T1000 (cell line): ENCODE measurements at places on chromosomes 5 and 9.

GRCh38 chr9:88310310-88310980 is 77.8 kb upstream of the SPIN1 start:
- no peak for DNase-seq

- DNase-seq: no peak
These were observed 7.5 kb downstream of the ACSL6 start for GRCh38 chr5:132003982-132004381.

GRCh38 chr9:84589542-84589941 is 80.0 kb upstream of the NTRK2 start:
- no peak for DNase-seq

DNA sequence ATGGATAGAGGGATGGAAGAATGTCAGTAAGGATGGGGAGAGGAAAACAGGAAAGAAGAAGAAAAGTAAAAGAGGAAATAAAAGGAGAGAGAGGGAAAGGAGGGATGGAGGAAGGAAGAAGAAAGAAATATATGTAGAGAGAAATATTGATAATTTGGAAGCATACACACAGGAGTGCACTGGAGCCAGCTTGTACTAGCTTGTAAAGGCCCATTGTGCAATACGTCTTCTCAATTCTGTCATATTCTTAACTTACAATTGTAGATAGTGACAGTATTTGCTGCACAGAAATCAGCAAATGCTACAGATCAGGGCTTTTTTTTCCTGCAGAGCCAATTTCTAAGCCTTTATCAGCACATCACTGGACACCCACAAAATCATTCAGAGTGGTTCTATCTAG is 458.8 kb upstream of the WWC1 start:
- no peak for DNase-seq

DNA sequence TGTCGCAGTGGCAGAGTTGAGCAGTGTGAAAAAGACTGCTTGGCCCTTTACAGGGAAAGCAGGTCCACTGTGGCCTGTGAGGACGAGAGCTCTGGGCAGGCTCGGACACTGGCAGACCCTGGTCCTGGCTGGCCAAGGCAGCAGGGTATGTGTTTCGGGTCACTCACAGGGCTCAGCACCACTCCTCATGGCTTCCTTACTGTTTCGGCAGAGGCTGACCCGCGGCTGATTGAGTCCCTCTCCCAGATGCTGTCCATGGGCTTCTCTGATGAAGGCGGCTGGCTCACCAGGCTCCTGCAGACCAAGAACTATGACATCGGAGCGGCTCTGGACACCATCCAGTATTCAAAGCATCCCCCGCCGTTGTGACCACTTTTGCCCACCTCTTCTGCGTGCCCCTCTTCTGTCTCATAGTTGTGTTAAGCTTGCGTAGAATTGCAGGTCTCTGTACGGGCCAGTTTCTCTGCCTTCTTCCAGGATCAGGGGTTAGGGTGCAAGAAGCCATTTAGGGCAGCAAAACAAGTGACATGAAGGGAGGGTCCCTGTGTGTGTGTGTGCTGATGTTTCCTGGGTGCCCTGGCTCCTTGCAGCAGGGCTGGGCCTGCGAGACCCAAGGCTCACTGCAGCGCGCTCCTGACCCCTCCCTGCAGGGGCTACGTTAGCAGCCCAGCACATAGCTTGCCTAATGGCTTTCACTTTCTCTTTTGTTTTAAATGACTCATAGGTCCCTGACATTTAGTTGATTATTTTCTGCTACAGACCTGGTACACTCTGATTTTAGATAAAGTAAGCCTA is 15.7 kb downstream of the SQSTM1 start:
- no peak for DNase-seq

- DNase-seq: no peak
These were observed 564.8 kb downstream of the ACTL7B start for GRCh38 chr9:108290839-108291585.

- DNase-seq: no peak
These were observed 9.2 kb upstream of the IL7R start for GRCh38 chr5:35847491-35847890.

- no peak for DNase-seq
These were observed 1379.9 kb downstream of the EFNA5 start for GRCh38 chr5:106290841-106291240.

DNA sequence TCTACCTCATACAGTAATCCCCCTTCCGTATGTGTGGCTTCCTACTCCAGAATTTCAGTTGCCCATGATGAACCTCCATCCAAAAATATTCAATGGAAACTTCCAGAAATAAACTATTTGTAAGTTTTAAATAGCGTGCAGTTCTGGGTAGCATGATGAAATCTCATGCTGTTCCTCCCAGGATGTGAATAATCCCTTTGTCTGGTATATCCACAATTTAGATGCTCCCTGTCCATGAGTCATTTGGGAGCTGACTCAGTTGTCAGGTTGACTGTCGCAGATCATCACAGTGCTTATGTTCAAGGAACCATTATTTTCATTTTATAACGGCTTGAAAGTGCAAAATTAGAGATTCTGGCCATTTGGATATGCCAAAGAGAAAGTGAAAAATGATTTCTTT is 290.1 kb upstream of the CDH9 start:
- no peak for DNase-seq

DNA sequence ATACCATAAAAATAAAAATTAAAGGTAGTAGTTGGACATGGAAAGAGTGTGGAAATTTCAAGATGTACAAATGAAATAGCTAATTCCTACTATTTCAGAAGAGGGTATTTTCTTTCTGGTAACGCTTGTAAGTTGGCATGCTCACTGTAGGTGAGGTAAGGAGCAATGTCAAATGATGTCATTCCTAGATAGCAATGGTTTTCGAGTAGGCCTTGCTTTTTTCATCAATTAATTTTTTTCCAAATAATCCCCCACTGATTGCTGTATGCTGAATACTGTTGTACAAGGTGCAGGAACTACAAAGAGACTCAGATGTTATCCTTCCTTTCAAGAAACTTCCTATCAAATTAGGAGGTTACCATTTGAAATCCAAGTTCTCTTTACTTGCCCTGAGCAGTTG is 928 bp upstream of the SELENOP start:
- DNase-seq: no peak

GRCh38 chr5:73061593-73061992 is 58.8 kb upstream of the TMEM171 start:
- no peak for DNase-seq

GRCh38 chr5:16461782-16462181 is 3.8 kb downstream of the ZNF622 start:
- no peak for DNase-seq

GRCh38 chr9:95552814-95553546 is 36.2 kb upstream of the PTCH1 start:
- no peak for DNase-seq

DNA sequence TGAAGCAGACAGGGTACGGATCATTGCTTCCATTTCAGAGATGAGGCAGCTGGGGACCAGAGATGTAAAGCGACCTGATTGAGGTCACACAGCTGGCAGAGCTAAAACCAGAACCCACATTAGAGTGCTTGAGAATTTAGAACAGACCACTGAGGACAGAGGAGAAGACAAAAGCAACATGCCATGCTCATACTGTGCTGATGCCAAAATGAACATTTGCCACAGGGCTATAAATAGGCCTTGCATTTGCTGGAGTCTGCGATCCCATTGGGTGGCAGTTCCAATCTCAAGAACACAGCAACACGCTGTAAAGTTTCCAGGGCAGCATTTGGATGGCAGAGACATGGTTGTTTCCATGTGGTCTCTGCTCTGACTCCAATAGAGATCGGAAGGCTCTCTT is 222.4 kb upstream of the TBC1D2 start:
- no peak for DNase-seq

- DNase-seq: no peak
These were observed 653.6 kb downstream of the GABRG2 start for GRCh38 chr5:162721125-162721524.

- no peak for DNase-seq
These were observed 129.0 kb downstream of the SREK1 start for GRCh38 chr5:66273121-66273520.

GRCh38 chr9:5441043-5441442 is 3.3 kb upstream of the PLGRKT start:
- DNase-seq: no peak

DNA sequence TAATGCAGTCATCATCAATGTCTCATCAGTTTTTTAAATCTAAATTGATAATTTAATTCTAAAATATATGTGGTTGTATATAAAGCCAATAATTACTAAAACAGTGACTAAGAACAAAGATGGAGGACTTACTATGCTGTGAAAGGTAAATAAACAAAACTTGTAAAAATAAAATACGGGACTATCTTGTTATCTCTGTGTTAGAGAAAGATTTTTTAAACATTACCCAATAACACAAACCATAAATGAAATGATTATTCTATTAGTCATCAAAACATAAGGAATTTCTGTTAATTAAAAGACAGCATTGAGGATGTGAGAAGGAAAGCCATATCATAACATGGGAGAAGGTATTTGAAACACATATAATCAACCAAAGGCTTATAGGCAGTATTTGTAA is 226.2 kb upstream of the SMC2 start:
- DNase-seq: no peak

GRCh38 chr5:45609661-45610060 is 86.5 kb downstream of the HCN1 start:
- no peak for DNase-seq

- DNase-seq: peak; percentile 64
These were observed 94.6 kb downstream of the ZNF608 start for GRCh38 chr5:124651663-124652513.

GRCh38 chr5:39674209-39675082 is 249.7 kb upstream of the DAB2 start:
- no peak for DNase-seq

- DNase-seq: no peak
These were observed 58.1 kb upstream of the SHISAL2B start for GRCh38 chr5:64632251-64632650.

DNA sequence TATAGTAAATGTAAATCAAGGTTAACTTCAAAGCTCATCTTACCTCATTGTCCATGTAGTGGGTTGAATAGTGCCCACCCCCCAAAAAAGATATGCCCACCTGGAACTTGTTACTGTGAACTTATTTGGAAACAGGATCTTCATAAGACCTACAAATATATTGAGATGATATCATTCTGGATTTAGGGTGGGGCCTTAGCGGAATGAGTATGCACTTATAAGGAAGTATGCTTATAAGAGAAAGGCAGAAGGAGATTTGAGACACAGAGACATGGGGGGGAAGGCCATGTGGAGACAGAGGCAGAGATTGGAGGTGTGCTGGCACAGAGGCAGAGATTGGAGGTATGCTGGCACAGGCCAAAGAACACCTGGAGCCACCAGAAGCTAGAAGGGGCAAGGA is 2.6 kb upstream of the PRRC1 start:
- no peak for DNase-seq

- no peak for DNase-seq
These were observed 41.8 kb upstream of the GABBR2 start for GRCh38 chr9:98750364-98751060.

GRCh38 chr5:36841677-36842076 is 34.9 kb upstream of the NIPBL start:
- DNase-seq: no peak

GRCh38 chr5:9370256-9370655 is 175.6 kb downstream of the SEMA5A start:
- no peak for DNase-seq

GRCh38 chr5:50751064-50751657 is 84.7 kb downstream of the PARP8 start:
- no peak for DNase-seq

DNA sequence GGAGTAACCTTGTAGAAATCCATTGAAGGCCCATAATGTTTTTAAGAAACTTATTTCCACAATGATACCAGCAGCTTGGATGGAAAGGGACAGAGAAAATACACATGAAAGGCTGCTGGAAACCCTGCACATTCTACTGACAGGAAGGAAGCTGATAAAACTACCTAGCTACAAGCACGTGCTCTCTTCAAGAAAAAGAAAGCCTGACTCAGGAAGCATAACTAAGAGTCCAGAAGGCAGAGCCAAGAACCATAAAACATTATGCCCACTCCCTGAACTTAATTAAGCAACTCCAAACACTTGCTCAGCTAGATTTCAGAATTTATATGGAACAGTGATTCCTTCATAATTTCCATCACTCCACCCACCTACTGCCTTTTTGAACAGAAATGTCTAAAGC is 430.8 kb downstream of the SEMA5A start:
- no peak for DNase-seq

DNA sequence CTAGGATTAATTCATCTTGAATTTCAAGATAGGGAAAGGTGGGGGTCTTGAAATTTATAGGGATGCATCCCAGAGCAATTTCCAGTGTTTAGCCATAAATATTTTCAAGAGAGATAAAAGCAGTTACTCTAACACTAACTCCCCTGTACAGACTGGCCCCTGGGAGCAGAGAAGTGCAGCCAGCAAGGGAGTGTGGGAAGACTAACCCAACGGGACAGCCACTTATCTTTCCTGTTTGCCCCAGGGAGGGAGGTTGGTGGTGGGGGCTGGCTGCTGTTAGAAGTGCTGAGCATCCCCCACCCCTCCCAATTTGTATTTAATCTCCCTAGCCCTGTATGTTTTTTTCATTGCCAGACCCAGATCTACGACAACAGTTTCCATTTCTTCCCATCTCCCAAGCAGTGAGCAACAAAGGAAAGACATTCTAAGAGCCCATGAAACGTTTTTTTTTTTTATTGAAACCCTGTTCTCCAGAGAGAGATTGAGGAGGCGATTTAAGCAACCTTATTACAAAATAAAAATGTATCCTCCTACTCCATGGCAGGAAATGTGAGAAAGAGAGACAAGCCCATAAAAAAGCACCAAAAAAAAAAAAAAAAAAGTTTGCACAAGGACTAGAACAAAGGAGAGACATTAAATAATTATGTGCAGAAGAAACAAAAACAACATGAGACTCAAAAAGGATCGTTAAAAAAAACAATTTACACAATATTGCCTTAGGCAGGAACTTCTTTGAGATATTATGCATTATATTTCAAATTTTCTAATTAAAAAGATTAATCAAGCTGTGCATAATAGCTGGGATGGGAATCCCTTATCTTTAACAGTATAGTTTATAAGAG is 343.4 kb downstream of the ARHGEF28 start:
- no peak for DNase-seq

GRCh38 chr5:110854200-110854599 is 115.4 kb downstream of the SLC25A46 start:
- DNase-seq: no peak

DNA sequence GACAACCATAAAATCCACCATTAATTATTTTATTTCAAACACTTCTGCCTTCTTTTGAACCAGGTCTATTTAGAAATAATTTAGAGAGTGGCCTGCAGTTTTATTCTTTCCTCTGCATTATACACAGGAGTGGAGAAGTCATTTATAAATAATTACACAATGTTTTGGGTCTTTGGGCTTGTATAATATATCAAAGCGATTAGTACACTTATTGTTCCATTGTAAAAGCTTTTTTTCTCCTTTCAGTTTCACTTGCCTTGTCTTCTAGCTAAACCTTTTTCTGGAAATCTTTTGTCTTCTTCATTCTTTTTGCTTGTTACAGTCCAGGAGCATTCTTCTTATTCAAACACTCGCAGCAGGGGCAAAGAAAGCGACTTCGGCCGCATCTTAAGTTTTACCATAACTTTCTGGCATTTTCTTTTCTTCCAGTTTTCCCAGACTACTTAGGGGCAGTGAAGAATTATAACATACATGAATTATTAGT is 7.3 kb upstream of the NEUROG1 start:
- DNase-seq: no peak
